ENCODE measurements at places on chromosomes 4 and X. TPM values are rescaled to one million over a fixed set of nuclear protein-coding genes. Genes with fewer than 3 reads are reported as not detected.

KDM5C gene
- 101 TPM for total RNA-seq

PNMA6A gene
- total RNA-seq = 1.1 TPM

TMEM156 gene
- total RNA-seq = 0.61 TPM

HERC5 gene
- total RNA-seq = 10.2 TPM

PCYT1B gene
- total RNA-seq = 0.32 TPM

NDST3 gene
- not detected for total RNA-seq

EDNRA gene
- total RNA-seq = not detected

BANK1 gene
- total RNA-seq = under 0.01 TPM

SMIM14 gene
- 12.6 TPM for total RNA-seq

CLDN34 gene
- not detected for total RNA-seq

SLC9B1 gene
- total RNA-seq = 0.46 TPM

CENPVL2 gene
- not detected for total RNA-seq

ZNF280C gene
- total RNA-seq = 1.9 TPM

H2BW2 gene
- not detected for total RNA-seq

TDO2 gene
- total RNA-seq = not detected

CXCL1 gene
- 36.2 TPM for total RNA-seq

JAKMIP1 gene
- total RNA-seq = not detected

GPC4 gene
- total RNA-seq = under 0.01 TPM

HOPX gene
- 32.8 TPM for total RNA-seq

ASB12 gene
- total RNA-seq = not detected

PLK4 gene
- total RNA-seq = 15.6 TPM

SPANXC gene
- total RNA-seq = not detected

CYTL1 gene
- total RNA-seq = 204 TPM

MAGEC2 gene
- total RNA-seq = not detected

HAUS3 gene
- total RNA-seq = 10.4 TPM

CFP gene
- under 0.01 TPM for total RNA-seq

Data from epithelial cell of umbilical artery (primary cell).